ENCODE measurements at places on chromosomes 2 and 18. TPM values are rescaled to one million over a fixed set of nuclear protein-coding genes. Genes with fewer than 3 reads are reported as not detected.
A peak's percentile ranks its signal among the peaks of the same experiment; 100 is the strongest.

SPR gene
- total RNA-seq, result 27.6 TPM

RAB17 gene
- 3.2 TPM for total RNA-seq

ARHGAP28 gene
- total RNA-seq, result 76.8 TPM

KIF5C gene
- total RNA-seq, result 159 TPM

DHRS9 gene
- total RNA-seq, result 2.3 TPM

KIF3C gene
- 9.8 TPM for total RNA-seq

ACVR1C gene
- 2.3 TPM for total RNA-seq

CNTNAP5 gene
- total RNA-seq, result 0.39 TPM

SERPINB10 gene
- not detected for total RNA-seq

AP1S3 gene
- total RNA-seq, result 1.6 TPM

IL1R1 gene
- total RNA-seq, result 51.3 TPM

SPTBN1 gene
- 366 TPM for total RNA-seq

CYP27C1 gene
- total RNA-seq, result 0.55 TPM

GRCh38 chr2:138720035-138720838 is 60.0 kb downstream of the NXPH2 start:
- DNase-seq, result no peak

DNA sequence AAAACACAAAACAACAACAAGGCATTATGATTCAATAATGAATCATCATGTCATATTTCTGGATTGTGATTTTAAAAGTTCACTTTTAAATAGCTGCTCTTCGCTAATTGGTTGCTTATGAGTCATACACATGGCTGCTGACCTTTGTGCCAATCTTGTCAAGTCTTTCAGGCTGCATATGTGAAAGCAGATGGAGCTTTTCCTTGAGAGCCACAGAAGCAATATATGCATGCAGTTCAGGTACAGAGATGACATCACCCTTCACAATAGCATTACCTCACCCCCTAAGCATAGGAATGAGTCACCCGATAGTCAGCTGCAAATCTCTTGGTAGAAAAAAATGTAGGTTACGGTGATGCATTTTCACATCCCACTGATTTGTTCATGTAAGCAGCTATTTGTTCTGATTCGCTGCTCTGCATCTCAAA is 27.2 kb downstream of the EIF2AK3 start:
- peak; percentile 17 for DNase-seq

DNA sequence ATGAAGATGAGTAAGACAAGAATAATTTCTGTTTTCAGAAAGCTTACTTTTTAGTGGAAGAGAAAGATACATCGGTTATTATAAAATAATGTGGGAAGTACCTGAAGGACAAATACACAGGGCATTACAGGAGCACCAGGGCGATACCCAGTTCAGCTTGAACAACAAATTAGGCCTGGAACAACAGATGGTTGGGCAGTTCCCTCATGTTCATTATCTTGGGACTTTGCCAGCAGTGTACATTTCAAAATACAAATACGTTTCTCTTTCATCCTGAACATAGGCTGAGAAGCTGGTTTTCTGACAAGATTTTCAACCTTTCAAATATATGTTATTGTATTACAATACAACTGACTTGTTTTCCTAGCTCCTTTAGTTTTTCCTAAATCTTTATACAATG is 79.6 kb downstream of the TGIF1 start:
- no peak for DNase-seq

- DNase-seq, result no peak
Measured at GRCh38 chr2:66331176-66331575, 103.7 kb upstream of the MEIS1 start.

GRCh38 chr2:24739354-24740025 is 53.7 kb downstream of the PTRHD1 start:
- DNase-seq, result no peak

- no peak for DNase-seq
Measured at GRCh38 chr18:22250026-22250425, 80.6 kb downstream of the GATA6 start.

GRCh38 chr2:204608237-204608939 is 63.1 kb downstream of the PARD3B start:
- peak; percentile 45 for DNase-seq

GRCh38 chr2:25340181-25340921 is 1.4 kb downstream of the DNMT3A start:
- DNase-seq, result peak; percentile 56

DNA sequence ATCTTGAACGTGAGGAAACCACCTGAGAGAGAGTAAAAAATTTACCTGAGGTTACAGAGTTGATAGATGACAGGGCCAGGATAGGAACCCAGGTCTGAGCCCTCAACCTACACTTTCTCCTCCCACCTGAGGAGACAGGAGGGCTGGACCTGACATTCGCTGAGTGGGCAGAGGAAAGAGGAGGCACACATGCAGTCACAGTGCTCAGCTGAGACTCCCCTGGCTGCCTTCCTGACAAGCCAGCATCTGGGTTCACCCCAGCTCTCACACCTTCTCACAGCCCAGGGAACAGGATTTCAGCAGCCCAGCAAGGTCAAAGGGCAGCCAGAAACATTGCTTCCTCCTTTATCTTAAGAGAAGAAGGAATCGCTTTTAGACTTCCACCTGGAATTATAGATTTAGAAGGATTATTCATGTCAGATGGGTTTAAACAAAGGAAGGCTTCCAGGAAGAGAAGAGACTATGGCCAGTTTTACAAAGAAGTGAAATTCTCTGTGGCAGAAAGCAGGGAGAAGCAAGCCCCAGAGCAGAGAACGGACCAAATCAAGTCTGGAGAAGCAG is 18.1 kb upstream of the PKDCC start:
- DNase-seq, result no peak

GRCh38 chr2:65231892-65232477 is 4.4 kb downstream of the ACTR2 start:
- no peak for DNase-seq

DNA sequence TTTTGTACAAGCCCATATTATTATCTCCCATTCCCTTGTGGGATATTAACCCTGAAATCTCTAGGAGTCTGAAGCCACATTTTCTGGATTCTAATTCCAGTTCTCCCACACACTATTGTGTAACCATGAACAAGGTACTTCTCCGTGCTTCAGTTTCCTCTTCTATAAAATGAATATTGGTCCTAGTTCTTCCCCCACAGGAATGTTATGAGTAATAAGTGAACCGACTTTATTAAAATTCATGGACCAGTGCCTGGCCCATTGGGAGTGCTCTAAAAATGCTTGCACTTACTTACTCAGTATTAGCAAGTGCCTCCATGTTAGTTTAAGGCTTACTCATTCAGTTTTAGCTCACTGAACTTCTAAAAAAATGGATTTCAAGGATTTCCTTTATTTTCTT is 1.4 kb upstream of the ACMSD start:
- no peak for DNase-seq

- no peak for DNase-seq
Measured at GRCh38 chr2:36577884-36578283, 20.1 kb downstream of the FEZ2 start.

DNA sequence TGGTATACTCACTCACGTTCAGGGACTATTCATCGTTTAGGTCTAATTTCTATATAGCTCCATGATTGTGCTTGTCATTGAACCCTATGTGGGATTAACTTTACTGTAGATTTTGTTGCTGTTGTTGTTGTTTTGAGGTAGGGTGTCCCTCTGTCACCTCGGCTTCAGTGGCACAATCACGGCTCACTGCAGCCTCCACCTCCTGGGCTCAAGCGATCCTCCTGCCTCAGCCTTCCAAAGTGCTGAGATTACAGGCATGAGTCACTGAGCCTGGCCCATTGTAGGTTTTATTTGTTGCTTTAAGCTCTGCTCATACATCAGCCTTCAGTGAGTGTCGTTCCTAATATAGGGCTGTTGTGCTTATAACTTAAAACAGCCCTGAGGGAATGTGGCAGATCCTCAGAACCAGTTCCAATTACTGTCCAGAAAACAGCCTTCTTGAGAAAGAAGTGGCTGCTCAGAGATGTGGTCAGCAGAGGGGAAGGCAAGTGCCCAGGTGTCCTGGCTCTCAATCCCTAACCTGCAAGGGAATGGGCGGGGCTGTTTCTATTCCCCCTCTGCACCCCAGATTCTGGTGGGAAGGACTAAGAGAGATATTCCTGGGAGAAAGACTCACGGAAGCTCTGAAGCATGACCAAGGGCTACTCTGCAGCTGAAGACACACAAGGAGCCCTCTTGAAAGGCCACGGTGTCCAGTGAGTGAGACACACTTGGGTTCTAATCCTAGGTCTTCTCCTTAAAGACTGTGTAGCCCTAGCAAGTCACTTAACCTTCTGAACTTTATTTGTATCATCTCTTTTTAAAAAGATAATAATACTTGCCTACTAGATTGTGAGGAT is 79.6 kb upstream of the LCLAT1 start:
- no peak for DNase-seq

GRCh38 chr18:1302861-1303260 is 398.2 kb downstream of the ADCYAP1 start:
- DNase-seq, result no peak
